Stimulated activated CD8-positive, alpha-beta memory T cell treated with anti-CD3 and anti-CD28 coated beads, Interleukin-4, amount 100 ng/mL, for 1 hour (primary cell): ENCODE measurements at places on chromosomes 12 and 14.

- no peak for DNase-seq
These were observed 30.3 kb downstream of the SSH1 start for GRCh38 chr12:108826807-108827721.

- DNase-seq: no peak
These were observed 5.3 kb upstream of the CDCA4 start for GRCh38 chr14:105026033-105026785.

- no peak for DNase-seq
These were observed 35.9 kb upstream of the FOS start for GRCh38 chr14:75242546-75243273.

DNA sequence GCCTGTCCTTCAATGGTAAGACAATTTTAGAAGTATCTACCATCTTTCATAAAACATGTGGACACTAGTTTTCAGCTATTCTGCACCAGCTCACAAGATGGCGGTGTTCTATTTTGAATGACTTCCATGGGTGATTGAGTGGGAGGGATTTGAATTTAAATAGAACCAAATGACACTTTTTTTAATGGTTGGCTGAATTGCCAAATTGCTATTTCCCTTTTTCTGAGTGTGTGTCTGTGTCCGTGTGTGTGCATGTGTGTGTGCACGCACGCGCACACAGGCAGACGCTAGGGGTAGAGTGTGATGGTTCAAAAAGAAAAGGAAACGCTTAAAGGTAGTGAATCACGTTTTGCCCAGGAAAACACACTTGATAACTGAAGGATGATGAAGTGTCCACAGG is 362.6 kb downstream of the DAD1 start:
- no peak for DNase-seq

- no peak for DNase-seq
These were observed 621 bp upstream of the TMEM117 start for GRCh38 chr12:43835264-43835655.

GRCh38 chr12:8922544-8922943 is 8.2 kb downstream of the PHC1 start:
- DNase-seq: no peak

DNA sequence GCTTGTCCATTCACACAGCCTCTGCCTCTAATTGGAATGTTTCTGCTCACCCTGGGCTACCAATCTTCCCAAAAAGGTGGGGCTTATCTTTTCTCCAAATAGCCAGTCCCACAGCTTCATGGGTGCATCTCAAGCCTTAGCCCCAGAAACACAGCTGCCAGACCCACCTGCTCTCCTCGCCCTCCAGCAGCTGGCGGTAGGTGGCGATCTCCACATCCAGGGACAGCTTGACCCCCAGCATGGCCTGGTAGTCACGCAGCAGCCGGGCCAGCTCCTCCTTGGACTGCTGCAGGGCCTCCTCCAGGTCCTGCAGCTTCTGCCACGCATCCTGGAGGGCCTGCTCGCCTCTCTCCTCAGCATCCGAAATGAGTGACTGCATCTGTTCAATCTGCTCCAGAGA is 11.1 kb downstream of the KRT77 start:
- no peak for DNase-seq

DNA sequence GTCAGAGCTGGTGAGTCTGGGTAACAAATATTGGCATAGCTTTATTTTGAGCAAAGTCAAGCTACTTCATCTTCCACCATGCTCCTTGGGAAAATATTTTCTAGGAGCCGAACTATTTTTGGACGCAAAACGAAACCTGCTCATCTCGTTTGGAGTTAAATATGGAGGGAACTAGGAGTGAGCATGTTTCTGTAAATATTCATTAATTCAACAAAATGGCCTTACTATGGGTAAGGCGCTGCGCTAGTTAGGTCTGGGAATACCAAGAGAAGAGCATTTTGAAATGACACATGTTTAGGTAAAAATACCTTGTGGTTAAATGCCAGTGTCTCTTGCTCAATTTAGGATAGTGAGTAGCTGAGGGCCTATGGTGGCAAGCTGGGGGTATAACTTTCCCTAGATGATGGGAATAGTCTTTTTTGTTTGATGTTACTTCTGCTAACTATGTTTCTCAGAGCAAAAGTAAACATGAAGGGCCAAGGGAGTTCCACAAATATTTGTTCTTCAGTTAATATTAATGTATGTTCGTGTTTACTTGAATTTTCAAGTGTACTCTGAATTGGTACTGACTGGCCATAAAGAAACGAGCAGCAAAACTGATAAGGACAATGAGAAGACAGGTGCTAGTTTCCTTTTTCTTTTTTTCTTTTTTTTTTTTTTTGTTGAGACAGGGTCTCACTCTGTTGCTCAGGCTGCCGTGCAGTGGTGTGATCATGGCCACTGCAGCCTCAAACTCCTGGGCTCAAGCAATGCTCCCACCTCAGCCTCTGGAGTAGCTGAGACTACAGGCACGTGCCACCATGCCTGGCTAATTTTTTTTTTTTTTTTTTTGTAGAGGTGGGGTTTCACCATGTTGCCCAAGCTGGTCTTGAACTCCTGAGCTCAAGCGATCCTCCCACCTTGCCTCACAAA is 77.7 kb downstream of the MAP1LC3B2 start:
- no peak for DNase-seq

DNA sequence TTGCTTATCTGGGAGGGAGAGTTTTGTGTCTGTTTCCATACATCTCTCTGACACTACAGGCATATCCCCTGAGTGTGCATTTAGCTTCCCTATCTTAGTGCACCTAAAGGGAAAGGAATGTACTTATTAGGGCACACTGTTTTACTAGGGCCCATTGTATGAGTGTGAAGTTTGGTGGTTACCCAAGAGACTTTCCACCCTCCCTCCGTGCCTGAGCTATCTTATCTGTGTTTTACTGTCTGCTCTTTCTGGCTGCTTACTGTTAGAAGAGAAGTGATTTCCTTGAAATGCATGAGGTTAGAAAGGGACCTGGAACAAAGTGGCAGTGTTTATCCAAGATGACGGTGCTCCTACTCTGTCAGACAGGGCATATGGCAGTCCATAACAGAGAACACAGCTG is 8.5 kb upstream of the SVOP start:
- DNase-seq: no peak

DNA sequence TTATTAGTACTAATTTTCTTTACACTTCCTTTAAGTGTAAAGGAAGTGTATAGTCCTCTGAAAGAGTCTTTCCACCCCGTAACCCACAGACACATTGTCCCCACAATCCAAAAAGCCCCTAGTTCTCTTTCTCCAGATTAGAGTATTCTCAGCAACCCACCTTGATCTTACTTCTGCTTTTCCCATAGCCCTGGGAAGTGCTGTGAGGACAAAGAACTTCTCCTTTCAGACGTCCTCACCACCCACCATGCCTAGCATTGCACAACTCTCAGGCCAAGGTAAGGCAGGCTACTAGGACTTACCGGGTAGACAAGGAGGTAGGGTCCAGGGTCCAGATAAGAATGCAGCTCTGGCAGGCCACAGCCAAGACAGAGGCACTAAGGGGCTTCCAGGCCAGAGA is 7.4 kb downstream of the AAAS start:
- no peak for DNase-seq

DNA sequence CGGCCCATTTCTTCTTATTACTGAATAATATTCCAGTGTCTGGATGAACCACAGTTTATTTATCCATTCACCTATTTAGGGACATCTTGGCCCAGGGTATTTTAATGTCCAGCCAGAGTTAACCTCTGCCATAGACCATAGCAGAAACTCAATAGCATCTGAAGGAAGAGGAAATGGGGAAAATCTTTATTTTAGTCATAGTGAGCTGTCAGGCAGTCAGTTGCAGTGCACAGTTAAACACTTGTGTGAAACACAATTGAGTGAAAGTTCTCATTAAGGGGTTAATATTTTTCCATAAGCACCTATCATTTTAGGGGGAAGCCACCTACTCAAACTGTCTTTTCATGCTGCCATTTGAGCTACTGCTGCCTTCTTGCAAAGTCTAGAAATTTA is 197.3 kb upstream of the PPFIA2 start:
- no peak for DNase-seq

- no peak for DNase-seq
These were observed 5.3 kb upstream of the RPLP0 start for GRCh38 chr12:120206228-120206627.

- no peak for DNase-seq
These were observed 5.4 kb downstream of the MAGOHB start for GRCh38 chr12:10607885-10608458.

GRCh38 chr14:105108516-105108864 is 43.3 kb upstream of the GPR132 start:
- no peak for DNase-seq
